Activated naive CD4-positive, alpha-beta T cell treated with Interleukin-2 at 50 U/mL for 16 hours (primary cell): ENCODE measurements at places on chromosomes 3 and 15.

DNA sequence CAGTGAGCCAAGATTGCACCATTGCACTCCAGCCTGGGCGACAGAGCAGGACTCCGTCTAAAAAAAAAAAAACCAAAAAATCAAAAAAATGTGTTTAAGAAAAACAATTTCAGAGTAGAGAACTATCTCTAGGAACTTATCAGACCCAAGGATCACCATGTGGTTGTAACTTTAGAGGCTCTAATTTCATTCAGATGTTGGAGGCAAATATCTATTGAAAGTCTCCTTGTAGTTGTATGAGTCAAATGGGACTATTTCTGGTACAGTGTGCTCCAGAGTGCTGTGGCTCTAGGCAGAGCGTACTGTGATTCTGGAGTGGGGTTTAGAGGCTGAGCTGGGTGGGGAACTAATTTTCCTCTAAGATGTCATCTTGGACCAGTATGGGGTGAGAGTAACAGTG, 398.7 kb downstream of the SHQ1 start:
- no peak for DNase-seq

GRCh38 chr3:23750573-23751210, 55.1 kb upstream of the UBE2E1 start:
- no peak for DNase-seq

DNA sequence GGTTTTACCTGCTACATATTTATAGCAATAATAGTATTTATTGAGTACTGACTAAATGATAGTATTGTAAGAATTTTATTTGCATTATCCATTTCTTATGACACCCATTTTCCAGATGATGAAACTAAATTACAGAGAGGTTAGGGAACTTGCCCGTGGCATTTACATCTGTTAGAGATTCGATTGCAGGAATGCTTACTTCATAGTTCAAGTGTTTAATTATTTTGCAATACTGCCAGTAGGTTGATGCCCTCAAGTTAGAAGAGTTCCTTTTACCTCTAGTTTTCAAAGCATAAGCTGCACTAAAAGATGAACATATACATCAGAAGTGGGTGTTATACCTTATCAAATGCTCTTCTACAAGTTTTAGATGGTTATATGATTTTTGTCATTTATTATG, 362.8 kb upstream of the RGMA start:
- DNase-seq, result no peak

GRCh38 chr3:61864886-61865285, 303.5 kb downstream of the PTPRG start:
- no peak for DNase-seq

- DNase-seq, result no peak
These were observed 3.2 kb downstream of the UNC45A start for GRCh38 chr15:90938261-90938660.

GRCh38 chr3:147380387-147380951, 25.9 kb downstream of the ZIC4 start:
- DNase-seq, result no peak

GRCh38 chr3:141115789-141116541, 64.8 kb downstream of the SPSB4 start:
- DNase-seq, result no peak

DNA sequence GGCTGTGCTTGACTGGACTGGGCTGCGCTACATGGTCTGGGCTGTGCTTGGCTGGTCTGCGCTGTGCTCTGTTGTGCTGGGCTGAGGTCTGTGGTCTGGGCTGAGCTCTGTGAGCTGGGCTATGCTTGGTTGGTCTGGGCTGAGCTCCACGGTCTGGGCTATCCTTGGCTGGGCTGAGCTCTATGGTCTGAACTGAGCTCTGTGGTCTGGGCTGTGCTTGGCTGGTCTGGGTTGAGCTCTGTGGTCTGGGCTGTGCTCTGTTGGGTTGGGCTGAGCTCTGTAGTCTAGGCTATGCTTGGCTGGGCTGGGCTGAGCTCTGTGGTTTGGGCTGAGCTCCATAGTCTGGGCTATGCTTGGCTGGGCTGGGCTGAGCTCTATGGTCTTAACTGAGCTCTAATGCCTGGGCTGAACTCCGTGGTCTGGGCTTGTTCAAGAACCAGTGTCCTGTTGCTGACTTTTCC, 92.0 kb downstream of the PLXNA1 start:
- DNase-seq, result no peak

DNA sequence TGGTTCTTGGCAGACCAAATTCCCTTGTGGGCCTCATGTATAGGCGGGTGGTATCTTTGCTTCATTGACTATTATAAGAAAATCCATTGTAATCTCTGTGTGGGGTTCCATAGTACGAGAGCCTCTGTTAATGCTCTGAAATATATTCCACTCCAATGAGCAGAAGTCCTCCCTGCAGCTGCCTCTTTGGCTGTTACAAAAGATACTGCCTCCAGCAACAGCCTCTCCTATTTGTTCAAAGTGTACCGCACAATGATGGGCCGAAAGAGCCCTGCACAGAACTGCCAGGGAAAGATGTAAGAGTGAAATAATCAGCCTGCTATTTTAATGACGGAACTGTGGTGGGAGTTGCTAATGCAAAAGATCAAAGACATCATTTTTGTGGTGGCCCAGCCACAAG, 48.9 kb downstream of the GRK7 start:
- DNase-seq, result no peak

DNA sequence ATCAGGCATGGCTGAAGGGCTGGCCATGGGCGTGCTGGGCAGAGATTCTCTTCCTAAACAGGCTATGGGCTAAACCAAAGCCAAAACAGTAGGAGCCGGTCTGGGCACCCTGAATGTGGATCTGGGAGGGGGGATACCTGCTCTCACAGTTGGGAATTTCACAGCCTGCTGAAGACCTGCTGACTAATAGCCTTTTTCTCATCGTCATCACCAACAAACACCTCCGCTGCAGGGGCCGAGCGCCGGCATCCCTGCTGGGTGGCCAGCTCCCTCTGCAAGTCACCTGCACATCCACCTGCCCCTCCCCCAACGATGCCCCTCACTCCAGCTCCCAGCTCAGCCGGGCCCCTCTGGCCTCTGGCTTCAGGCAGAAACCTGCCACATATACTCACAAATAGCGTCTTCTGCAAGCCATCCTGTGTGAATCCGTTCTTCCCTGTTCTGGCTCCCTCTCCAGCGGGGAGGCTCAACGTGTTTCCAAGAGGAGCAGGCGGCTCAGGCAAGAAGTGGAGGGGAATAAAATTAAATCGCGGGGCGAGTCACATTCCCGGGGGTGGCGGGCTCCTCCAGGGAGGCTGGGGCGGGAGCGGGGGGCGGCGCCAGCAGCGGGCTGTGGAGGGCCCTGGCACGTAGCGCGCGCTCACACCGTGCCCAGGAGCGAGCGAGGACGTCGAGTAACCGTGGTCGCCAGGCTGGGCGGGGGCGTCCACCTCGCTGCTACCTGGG, 466 bp downstream of the IQSEC1 start:
- DNase-seq, result no peak

- peak; percentile 5 for DNase-seq
These were observed 41.9 kb downstream of the LIPC start for GRCh38 chr15:58473724-58474123.
